NCI-H2227 treated with DMSO at 0.1 percent for 48 hours (cell line): ENCODE measurements at places on chromosomes 13 and 19.

DNA sequence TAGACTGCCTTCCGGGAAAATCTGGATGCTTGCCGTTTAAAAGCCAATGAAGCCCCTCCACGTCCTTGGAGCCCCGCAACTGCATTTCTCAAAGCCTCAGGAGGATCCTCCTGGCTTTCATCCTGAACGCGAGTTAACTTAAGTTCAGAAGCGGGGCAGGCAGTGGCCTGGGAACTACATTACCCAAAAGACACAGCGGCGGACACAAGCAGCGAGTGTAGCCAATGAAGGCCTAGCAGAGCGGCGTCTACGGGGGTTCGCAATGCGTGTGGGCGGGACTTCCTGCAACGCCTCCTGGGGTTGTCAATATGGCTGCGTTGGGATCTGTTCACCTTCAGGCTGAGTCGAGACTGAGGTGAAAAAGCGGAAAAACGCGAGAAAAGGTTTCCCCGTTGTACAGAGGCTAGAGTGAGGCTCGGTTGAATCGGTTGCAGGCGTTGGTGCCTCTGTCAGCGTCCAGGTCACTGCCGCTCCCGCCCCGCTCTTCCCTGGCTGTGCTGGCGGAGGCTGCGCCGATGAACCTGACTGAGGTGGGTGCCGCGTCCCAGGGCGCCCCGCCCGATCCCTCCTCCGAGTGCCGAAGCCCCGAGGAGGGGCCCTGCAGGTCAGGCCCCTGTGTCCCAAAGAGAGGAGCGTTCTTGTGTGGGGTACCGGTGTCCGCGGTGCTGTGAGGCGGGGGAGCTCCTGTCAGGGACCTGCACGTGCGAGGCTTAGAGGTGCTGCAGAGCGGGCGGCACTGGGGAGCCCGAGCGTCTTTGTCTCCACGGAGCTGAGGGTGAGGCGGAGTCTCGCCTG, at the start of gene ZNF17:
ZNF17 (plus strand) TSS at position 285 of the 795 bp plus-strand sequence. CDS start 2,455 bp downstream, outside the sequence.
- peak; percentile 99 for DNase-seq

GRCh38 chr13:54449922-54450321, 1421.3 kb downstream of the OLFM4 start:
- no peak for DNase-seq

DNA sequence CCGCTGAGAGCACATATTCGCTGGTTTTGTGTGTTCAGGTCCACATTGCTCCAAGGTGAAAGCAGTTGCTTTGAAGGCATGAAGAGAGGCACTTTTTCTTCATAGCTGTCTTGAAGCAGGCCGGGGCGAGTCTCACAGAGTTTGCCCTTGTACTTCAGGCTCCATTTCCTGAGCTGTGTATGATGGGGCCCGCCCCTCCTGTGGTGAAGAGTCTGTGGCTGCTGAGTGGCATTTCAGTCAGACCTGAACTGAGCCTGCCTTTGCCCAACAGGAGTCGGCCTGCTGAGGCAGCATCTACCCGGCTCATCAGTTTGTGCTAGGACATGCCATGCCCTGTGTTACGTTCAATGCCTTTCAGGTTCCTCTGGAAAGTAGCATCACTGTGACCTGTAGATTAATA, 44.4 kb upstream of the C1QTNF9 start:
- DNase-seq, result no peak

GRCh38 chr13:36395280-36395679, 37.0 kb upstream of the CCNA1 start:
- peak; percentile 16 for DNase-seq

GRCh38 chr19:54420068-54420382, 4.8 kb downstream of the TTYH1 start:
- DNase-seq, result no peak
